Left ventricle myocardium inferior (tissue), 1 donor: ENCODE measurements at places on chromosomes 6 and 20. TPM values are rescaled to one million over a fixed set of nuclear protein-coding genes. Genes with fewer than 3 reads are reported as not detected.

TGM3 gene
- total RNA-seq, result not detected

MAN1A1 gene
- 19.7 TPM for total RNA-seq

ANGPT4 gene
- total RNA-seq, result 0.05 TPM

SGK2 gene
- total RNA-seq, result 0.30 TPM

ZBTB12 gene
- 3.5 TPM for total RNA-seq

CDS2 gene
- total RNA-seq, result 79.0 TPM

BEND6 gene
- total RNA-seq, result 0.38 TPM

MYMX gene
- total RNA-seq, result 0.36 TPM

PLCB4 gene
- 30.5 TPM for total RNA-seq

RAET1L gene
- not detected for total RNA-seq

SIM1 gene
- not detected for total RNA-seq

OPN5 gene
- total RNA-seq, result not detected

TCEA2 gene
- total RNA-seq, result 38.9 TPM

HTR1E gene
- not detected for total RNA-seq

ARMC12 gene
- not detected for total RNA-seq

LGSN gene
- not detected for total RNA-seq

CST7 gene
- total RNA-seq, result 0.66 TPM

FAM83B gene
- 0.63 TPM for total RNA-seq

DDX27 gene
- 14.6 TPM for total RNA-seq

DNA sequence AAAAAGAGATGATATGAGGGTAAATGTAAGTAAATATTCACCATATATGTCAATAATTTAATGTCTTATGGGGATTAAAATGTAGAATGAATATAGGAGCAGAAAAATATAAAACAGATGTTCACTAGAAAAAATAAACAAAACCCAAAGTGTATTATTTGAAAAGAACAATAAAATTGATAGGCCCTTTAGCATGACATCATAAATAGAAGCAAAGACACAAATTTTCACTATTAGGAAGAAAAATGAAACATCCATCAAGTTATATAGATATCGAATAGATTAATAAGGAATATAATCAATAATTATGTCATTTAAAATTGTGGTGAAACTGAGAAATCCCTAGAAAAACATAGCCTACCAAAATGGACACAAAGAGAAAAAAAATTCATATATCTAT, 40.1 kb upstream of the GMDS start:
- DNase-seq, result no peak

DNA sequence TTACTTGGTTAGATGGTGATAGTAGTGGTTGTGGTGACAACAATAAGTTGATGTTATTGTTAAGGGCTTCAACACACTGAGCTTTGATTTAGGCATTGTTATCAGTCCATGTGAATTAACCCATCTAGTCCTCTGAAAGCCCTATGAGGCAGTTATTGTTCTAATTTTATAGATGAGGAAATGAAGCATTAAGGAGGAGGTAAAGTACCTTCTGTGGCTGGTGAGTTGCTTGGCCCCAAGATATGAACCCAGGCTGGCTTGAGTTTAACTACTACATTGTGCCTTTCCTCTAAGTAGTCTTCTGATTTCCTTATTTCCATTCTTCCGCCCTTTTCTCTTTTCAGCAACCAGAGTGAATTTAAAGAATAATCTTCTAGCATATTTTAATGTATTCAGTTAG, 81.7 kb downstream of the QKI start:
- DNase-seq, result no peak

DNA sequence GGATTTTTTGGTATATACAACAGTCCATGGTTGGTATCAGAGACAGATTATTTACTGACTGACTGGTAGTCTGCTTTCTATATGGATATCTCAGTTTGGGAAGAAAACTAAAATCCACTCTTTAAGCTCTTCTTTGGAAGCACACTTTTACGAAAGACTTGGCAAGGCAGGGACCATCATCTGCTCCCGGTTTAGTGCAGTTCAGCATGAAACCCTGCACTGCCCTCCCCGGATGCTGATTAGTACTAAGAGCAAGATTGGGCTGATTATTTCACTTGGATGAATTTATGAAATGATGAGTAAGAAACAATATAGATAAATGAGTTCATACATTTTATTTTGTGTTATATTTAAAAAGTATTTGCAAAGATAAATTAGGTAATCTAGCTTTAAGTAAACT, 56.3 kb downstream of the RGS17 start:
- DNase-seq, result no peak

DNA sequence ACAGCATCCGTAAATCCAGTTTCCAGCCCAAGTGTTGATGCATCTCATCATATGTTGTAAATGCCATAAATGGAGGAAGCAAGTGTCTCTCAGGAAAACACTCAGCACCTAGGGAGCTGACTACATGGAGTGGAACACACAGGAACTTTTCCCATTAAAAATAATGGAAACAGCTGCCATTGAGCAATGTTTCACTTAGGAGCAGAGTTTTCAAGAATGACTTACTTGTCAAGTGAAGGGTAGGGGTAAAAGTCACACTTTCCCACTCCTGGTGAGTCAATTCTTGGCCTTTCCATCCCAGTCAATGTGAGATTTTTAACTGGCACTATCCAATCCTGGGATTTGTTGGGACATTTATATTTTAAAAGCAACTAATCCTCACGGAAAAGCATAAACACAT, 119.4 kb upstream of the ASF1A start:
- no peak for DNase-seq

DNA sequence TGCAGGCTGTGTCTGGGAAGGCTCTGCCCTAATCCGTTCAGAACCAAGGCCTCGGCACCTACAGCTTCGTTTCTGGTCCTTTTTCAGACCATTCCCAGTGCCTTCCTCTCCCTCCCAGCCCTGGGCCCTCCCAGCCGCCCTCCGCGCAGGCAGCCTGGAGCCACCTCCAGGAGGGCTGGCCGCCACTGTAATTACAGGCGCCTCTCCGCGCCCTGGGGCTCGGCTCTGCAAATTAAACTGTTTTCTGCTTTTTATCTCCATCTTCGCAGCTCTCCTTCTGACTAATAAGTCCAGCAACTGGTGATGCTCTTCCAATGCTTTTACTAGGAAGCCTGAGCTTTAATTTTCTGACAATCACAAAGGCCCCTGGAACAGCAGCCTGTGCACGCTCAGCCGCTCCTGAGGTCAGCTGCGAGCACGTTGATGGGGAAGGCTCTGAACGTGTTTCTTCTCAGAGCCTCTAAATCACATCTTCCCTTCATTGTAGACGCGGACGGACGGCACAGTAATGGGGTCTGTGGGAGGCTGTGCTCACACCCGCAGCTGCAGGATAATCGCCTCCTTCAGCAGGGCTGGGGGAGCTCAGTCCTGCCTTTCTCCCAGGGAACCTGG, 194.6 kb downstream of the DLL1 start:
- DNase-seq, result no peak

DNA sequence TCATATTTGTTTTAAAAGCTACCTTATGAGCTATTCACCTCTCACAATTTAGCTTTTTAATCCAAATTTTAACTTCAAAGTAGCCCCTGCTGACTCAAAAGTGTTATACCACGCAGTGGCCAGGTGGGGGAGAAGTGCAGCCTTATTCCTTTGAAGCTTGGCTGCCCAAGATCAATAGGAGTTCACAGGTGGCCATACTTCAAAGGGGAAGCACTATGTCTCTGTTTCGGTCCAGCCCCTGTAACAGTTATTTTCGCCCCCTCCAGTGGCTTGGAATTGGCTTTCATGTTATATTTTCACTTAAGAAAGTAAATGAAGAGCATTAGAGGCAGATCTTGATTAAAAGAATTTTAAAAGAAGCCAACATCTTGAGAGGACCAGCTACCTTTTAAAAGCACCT, 608.4 kb downstream of the EPHA7 start:
- DNase-seq, result no peak

- DNase-seq, result no peak
Observed at GRCh38 chr6:44255871-44256774, 1.2 kb downstream of the SLC35B2 start.

GRCh38 chr20:19901226-19901625, 115.9 kb upstream of the NAA20 start:
- no peak for DNase-seq

- DNase-seq, result no peak
Observed at GRCh38 chr20:58076405-58076804, 152.0 kb downstream of the ANKRD60 start.

DNA sequence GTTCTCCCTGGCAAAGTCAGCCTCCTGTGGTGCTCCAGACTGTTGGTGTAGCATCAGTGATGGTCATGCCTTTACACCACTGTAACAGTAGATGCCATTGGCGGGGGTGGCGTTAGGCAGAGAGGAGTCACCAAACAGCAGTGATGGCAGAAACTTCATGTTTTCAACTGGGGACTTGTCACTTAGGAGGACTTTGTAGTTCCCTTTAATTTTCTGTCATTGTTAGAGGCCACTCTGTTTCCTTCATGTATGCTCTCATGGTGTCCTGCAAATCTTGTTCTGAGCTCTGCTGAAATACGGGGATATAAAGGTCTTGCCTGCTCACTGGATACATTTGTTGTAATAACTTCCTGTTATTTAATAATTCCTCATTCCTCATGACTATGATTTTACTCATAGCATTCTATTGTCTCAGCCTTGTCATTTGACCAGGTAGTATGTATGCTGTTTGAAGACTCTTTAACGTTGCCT, 4.6 kb downstream of the MAP3K4 start:
- DNase-seq, result no peak

- DNase-seq, result no peak
Observed at GRCh38 chr20:5153612-5154542, 27.1 kb downstream of the CDS2 start.

DNA sequence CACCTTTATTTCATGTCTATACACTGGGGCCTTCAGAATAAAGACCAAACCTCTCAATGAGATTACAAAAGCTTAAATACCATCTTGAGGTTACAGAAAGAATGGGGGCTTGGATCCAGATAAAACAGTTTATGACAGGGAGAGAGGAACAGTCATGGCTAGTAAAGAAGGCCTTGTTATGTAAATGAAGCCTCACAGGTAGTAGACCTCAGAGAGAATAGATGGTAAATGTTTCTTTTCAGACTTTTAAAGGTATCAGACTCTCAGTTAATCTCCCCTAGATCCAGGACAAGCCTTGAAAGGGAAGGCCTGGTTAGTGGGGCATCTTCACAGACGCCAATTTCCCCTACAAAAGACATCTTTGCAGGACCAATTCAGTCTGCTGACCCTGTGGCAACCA, 1325.6 kb downstream of the HACE1 start:
- no peak for DNase-seq

GRCh38 chr6:25312703-25313102, 33.5 kb downstream of the CARMIL1 start:
- DNase-seq, result no peak

DNA sequence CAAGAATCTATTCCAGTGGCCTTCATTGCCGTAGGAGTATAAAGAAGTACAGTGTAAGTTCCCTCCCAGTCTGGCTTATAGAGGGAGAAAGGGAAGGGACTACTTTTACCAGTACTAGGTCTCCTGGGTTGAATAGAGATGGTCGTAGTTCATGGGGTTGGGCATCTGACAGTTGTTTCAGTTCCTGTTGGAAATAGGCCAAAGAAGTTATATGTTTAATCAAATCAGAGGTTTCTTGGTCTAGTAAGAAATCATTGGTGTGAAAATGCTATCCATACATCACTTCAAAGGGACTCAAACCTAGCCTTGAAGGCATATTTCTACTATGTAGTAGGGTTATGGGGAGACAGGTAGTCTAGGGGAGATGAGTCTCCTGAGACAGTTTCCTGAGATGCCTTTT, 45.6 kb upstream of the MAN1A1 start:
- DNase-seq, result no peak

DNA sequence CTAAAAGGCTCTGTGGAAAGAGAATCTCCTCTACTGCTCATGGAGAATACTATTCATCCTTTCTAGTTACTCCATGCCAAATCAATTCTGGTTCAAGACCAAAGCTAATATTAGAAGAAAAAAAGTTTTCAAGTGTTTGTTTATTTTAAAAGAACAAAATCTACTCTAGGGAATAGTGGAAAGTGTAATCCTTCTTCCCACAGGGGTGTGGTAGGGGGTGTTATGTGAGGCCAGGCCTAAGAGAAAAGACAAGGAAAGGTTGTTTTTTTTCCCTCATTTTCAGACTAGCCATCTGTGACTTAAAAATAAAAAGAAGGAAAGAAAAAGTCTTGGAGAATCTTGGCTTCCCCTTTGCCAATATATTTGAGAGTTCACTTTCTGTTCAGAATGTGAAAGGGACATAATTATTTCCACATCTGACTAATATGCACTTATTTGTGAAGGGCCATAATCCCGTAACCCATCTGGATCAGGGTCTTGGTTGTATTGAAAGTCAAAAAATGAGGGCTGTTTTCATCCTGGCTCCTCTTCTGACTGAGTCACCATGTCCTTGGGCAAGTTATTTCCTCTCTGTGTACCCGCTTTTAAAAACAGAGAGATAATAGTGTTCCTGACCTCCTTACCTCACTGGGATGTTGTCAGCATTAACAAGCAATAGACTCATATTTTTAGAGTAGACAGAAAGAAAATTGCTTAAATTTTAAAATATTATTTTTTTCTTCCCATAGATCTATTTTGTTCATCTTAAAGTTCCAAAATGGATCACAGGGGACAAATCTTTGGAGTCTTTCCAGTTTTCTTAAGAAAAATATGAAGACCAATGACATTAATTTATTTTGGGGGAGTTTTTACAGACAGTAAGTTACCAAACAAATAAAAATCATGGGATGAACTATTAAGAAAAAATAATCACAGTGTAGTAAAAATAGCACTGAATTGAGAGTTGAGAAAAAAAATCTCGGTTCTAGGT, 233.7 kb downstream of the IBTK start:
- DNase-seq, result no peak

DNA sequence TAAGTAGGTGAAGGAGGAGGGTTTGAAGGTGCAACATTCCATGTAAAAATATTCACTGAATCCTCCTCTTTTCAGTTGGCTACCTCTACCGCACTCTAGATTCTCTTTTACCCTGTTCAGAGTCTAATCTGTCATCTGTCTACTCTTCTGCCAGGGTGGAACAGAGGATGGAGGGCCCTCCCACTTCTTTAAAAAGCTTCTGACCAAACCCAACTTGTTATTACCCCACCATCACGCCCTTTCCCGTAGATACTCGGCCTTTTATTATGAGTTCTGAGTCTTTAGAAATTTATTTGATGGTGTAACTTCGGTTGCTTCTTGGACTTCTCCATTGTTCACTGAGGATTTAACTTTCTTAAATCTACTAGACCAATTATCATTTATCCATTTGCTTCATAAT, 11.7 kb downstream of the STX11 start:
- no peak for DNase-seq

DNA sequence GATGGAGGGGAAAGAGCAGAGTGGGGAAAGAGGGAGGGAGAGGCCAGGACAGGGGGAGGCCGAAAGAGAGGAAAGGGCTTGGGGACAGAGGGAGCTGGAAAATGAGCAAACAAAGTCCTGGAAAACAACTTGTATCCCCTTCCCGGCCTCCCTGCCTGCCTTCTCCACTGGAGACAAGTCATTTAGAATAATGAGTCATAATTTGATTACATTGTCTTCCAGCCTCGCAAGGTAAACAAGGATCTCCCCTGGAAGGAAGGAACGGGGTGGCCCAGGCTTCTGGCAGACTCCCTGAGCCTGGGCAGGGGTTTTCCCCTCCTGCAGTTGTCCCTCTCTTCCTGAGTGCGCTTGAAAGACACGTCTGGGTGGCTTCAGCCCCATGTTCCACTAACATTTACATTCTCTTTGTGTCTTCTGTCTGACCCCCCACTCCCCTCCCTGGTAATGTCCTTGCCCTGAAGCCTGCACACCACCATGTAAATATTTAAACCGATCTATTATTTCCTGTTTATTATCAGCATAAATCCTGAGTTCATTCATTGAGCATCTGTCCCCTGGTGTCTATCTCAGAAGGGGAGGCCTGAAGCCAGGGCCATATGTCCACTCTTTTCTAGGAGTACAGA, 12.1 kb upstream of the MRPS18A start:
- DNase-seq, result no peak

- peak; percentile 62 for DNase-seq
Observed at GRCh38 chr6:151014404-151015100, 149.1 kb downstream of the MTHFD1L start.
